ENCODE measurements at places on chromosomes 2 and 18.

DNA sequence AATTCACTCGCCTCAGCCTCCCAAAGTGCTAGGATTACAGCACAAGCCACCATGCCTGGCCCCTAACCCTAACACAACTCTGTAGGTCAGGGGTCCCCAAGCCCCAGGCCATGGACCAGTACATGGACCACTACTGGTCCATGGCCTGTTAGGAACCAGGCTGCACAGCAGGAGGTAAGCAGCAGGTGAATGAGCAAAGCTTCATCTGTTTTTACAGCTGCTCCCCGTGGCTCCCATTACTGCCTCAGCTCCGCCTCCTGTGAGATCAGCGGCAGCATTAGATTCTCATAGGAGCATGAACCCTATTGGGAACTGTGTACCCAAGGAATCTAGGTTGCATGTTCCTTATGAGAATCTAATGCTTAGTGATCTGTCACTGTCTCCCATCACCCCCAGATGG is 201.7 kb downstream of the NRP2 start:
- DNase-seq: no peak

DNA sequence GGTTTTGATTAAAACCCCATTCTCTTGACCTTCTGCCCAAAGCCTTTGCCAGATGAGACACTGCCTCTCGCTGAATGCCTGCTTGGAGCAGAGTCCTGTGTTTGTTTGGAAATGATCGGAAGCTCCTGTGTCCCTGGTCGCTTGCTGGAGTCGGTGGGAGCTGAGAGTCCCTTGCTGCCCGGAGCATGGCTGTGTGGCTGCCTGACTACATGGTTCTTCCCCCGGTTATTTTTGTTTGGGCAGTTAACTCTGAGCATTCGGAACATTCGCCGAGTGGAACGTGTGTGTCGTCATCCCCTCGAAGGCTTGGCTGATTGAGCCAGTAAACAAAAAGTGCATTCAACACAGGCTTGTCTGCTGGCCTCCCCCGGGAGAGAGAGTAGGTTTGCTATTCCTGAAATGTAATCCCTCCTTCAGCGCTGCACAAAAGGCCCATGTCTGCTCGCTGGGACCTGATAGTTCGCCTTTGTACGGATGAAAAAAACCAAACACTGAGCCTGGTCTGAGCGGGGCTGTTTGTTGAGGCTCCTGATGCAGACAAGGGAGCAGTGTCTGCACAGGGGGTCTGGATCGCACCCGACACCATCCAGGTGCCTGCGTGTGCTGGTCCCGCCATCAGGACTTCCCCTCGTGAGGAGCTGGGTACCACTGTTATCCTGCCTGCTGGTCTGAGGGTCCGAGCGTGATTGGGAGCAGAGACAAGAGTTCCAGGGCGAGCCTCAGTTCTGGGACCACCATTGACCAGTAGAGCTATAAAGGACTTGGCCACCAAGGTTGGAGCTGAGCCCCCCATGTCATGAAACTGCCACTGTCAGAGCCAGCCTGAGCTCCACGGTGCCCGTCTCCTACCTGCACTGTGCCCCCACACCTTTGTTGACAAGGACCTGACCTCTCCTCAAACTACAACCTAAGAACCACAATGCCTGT is 83.8 kb downstream of the AGAP1 start:
- peak; percentile 65 for DNase-seq

DNA sequence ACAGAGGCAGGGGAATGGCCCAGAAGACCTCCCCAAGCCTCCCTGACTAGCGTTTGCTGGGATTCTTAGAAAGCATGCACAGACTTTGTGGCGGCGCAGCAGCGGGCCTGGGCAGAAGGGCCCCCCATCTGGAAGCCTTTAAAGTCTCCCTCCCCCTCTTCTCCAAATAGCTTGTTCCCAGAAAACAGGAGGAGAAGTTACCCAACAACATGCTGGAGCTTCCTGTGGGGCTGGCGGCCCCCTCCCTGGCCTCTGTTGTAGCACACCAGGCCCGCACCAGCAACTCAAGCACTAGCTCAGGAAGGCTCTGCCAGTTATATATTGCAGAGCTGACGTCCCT is 334.8 kb downstream of the DYSF start:
- DNase-seq: no peak

- peak; percentile 65 for DNase-seq
Observed at GRCh38 chr2:196967116-196967515, 40.6 kb upstream of the PGAP1 start.

DNA sequence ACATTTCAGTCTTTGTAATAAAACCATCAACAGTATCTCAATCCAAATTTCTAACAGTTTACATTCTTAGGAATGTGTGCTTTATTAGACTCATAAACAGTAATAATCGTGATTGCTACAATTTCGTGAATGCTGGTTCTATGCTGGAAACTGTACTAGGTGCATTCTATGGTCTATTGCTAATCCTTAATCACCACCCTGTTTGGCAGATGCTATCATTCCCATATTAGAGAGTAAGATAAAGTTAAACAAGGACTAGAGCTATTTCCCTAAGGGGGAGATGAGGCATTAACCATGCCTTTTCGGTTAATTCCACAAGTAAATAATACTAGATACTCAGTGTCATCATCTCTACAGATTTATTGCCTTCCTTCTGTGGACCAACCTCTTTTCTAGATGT is 244.0 kb downstream of the PAX3 start:
- no peak for DNase-seq

DNA sequence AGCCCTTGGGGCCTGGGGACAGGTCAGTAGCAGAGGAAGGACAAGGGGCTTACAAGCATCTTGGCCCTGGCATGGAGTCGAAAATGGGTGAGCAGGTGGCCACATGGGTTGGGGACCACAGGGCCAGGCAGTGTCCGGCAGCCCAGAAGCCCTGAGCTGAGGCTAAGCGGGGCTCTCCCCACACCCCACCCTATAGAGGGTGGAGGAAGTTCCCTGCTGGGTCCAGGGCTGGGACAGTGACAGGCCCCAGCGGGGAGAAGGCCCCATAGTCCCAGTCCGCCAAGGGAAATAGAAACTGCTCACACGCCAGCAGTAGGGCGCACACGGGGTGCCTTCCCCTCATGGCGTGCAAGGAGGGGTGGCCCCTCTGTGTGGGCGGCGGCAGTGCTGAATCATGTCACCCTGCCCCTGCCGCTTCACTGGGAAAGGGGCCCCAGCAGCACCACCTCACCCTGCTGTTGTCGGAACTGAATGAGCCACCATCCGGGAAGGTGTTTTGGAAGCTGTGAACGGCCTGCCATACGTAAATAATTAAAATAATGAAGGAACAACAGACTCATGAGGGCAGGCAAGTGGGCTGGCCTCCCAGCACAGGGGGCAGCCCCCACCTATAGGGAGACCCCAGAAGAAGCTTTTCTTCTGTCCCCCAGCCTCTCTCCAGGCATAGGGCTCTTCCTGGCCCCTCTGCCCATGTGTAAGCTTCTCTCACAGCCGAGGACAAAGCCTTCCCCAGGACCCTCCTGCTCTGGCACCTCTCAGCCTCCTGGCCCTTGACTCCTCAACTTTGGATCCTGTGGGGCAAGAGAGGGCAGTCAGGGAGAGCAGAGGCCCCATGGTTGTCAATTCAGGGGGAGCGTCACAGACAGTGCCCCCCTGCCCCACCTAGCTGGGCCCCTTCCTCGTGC is 12.7 kb upstream of the DUSP2 start:
- no peak for DNase-seq

DNA sequence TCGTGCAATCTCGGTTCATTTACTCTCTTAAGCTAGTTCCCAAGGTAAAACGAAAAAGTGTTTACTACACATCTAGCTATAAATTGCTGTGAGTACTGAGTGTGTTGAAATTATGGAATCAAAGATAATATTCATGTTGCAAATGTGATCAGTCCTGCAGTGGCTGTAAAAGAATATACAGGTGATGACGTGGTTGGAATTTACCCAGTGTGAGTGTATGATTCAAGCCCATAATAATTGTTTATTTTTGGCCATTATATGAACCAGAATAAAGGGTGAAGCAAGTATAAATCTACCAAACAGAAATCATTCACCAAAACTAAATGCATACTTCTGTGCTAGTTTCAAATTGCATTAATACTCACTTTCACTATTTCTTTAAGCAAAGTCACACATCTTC is 1363.6 kb upstream of the CHAC2 start:
- DNase-seq: no peak

DNA sequence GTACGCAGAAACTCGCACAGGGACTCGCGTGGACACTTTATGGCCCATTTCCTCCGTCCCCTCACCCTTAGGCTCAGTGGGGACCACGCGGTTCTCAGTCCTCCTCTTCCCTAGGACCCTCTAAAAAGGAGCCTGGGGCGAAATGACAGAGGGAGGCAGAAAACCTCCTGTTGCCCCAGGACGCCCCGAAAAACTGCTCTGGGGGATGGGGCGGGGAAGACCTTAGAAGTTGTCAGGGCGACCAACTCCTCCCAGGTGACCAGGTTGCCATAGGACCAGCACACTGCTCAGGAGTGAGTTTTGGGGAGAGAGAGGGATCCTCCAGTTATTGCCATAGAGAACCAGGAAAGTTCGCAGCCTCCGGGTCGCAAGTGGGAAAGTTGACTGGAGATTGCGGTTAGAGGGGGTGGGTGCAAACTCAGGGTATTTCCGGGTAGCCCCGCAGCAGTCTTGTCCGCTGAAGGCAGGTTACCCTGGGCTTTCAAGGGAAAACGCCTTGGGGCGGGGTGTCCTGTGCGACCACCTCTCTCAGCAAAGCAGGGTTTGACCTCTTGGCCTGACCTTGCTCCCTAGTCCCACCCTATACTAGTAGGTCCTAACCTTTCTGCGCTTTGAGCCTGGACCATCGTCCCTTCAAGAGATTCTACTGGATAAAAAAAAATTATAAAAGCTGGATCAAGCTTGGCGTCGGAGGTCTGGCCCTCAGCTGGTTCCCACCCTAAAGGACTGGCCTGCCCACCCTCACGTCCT is 7.8 kb upstream of the PAX3 start:
- no peak for DNase-seq

DNA sequence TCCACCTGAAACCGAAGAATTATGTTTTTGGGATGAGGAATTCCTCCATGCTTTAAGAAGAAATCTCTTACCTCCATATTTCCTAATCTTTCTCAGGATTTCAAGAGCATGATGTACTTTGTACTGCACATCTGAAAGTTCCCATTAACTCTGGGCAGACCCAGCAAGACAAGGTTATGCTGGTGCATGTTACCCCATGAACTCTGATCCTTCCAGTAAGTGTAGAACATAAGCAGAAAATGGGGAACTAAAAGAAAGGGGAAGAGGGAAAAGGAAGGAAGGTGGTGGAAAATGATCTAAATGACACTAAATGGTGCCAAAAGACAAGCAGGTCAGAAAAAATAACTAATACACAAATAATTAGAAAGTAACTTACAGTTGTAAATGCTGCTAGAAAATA is 50.7 kb downstream of the STRN start:
- no peak for DNase-seq
